ENCODE measurements at places on chromosomes 7 and 10. TPM values are rescaled to one million over a fixed set of nuclear protein-coding genes. Genes with fewer than 3 reads are reported as not detected.

CYREN gene
- polyA plus RNA-seq: 6.7 TPM

TMEM213 gene
- not detected for polyA plus RNA-seq

BMPR1A gene
- polyA plus RNA-seq: 29.9 TPM

RSPH10B2 gene
- polyA plus RNA-seq: 0.22 TPM

BNIP3 gene
- 95.9 TPM for polyA plus RNA-seq
